ENCODE measurements at places on chromosomes 4 and X. TPM values are rescaled to one million over a fixed set of nuclear protein-coding genes. Genes with fewer than 3 reads are reported as not detected.

UPF3B gene
- total RNA-seq, result 6.0 TPM

- DNase-seq, result no peak
These were observed 2.4 kb downstream of the PCDH7 start for GRCh38 chr4:30722359-30723200.

DNA sequence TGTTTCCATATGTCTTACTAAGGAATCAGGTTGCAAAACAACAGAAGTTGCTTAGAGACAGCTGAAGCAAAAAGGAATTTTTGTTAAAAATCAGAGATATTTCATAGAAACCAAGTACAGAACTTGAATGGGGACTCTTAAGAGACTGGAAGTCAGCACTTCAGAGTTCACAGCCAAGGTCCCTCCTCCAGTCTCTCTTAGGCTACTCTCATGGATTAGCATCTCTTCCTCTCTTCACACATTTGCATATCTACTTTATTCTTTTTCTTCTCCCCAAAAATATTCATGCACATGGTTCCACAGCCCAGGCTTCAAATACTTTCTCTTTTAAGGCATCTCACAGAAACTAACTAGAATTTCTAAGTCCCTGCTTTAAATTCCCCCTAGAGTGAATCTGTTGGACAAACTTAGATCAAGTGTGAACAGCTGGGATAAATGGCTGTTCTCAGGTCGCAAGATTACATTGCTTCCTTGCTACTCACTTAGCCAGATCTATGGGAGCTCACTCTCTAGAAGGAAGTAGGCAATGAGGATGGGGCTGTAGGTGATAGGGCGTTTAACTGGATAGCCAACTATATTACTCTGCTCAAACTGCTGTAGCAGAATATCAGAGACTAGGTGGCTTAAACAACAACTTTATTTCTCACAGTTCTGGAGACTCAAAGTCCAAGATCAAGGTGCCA lies 73.7 kb upstream of the GALNT7 start:
- no peak for DNase-seq

CCKAR gene
- not detected for total RNA-seq

- DNase-seq, result no peak
These were observed 41.4 kb downstream of the GUCY2F start for GRCh38 chrX:109440475-109440874.

DNA sequence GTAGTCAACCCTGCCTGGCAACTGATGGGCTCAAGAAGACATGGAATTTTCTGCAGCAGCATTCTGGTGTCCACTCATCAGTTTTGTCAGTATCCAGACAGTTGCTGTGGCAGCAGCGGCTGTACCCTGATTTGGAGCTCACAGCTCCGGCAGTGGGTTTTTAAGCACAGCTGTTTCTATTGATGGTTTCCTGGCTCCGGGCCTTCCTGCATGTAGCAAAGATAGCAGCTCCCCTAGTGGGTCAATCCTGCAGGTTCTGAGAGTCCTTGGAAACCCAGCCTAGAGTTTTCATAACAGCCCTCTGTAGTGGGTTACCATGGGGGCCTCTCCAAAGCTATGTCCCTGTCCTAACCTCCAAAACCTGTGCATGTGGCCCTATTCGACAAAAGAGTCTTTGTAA lies 84.0 kb upstream of the ATP6AP2 start:
- no peak for DNase-seq

GRCh38 chrX:45198301-45198700 lies 2.4 kb downstream of the DIPK2B start:
- DNase-seq, result no peak

DNA sequence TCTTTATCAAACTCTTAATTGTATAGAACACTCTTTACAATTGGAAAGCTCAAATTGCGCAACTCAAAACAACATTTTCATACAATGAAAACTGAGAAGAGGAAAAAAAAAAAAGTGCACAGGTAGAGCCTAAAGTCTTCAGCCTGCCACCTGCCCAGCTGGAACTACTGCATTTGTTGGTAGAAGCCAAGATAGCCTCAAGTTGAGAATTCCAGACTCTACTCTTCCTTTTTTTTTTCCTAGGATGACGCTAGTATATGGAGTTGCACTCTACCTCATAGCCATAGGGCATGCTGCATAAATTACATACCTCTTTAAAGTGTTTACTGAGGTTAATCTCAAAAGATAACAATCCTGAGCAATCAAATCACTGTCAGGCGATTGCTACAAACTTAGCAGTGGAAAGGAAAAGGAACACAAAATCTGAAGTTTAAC lies 13.6 kb downstream of the ABCG2 start:
- DNase-seq, result no peak

TREX2 gene
- 1.4 TPM for total RNA-seq

NEXMIF gene
- 6.0 TPM for total RNA-seq

LNX1 gene
- total RNA-seq, result 25.6 TPM

SCML2 gene
- 1.4 TPM for total RNA-seq

DNA sequence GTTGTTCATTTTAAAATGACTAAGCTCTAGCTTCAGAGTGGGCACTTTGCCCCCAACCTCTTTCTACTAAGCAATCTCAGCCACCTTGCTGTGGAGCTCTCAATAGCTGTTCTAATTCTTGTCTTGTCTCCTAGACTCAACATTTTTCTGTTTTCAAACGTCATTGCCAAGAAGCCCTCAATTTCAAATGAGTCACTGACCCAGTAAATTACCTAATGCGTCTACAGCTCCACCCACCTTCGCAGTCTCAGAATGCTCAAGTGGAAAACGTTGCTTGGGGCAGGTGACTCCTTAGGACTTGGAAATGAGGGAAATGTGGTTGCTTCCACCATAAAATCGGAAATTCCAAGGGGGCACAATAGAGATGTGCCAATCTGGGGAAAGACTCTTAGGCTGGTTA lies 59.0 kb downstream of the ING2 start:
- DNase-seq, result no peak
